ENCODE measurements at places on chromosomes 16 and 17. TPM values are rescaled to one million over a fixed set of nuclear protein-coding genes. Genes with fewer than 3 reads are reported as not detected.

- peaks cover 25% of the 10 kb centered on the region for H3K4me1 ChIP-seq
- no peaks in the 10 kb centered on the region for H3K27me3 ChIP-seq
- no peak for DNase-seq
- no peak overlapping the region for H3K4me3 ChIP-seq
Measured at GRCh38 chr17:45414990-45415881, 17.4 kb downstream of the ARHGAP27 start.

Gene PABPN1L
- not detected for total RNA-seq

GRCh38 chr17:35890774-35891155 lies 10.6 kb upstream of the CCL5 start:
- no peak overlapping the region for H3K4me3 ChIP-seq
- no peaks in the 10 kb centered on the region for H3K4me1 ChIP-seq
- H3K27ac ChIP-seq: no peak overlapping the region
- no peak for DNase-seq
- no peaks in the 10 kb centered on the region for H3K36me3 ChIP-seq
- H3K27me3 ChIP-seq: 0 out of 2 replicates have a peak, but pooled peaks cover 1% of the 10 kb centered on the region

DNA sequence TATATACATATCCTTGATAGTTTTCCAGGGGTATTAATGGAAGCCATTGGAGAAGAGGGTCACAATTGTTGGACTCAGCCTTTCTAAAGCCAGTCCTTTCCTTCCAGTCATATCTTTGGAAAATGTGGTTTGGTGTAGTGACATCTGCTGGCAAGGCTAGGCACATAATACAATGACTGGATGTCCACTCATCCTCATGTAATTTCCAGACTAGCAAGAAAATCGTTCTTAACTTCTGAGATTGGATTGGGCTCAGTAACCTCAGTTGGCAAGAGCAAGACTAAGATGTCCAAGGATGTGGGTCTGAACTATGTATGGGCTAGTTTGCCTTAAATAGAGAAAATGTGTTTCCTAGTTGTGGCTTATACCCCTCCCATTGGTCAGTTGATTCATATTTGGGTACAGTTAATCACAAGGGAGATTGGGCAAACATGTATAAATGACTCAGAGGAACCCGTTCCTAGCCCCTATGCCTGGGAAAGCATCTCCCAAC lies 8.7 kb upstream of the KAT7 start:
- H3K27ac ChIP-seq: no peak overlapping the region
- DNase-seq: peak; percentile 56
- no peak overlapping the region for H3K4me3 ChIP-seq
- no peaks in the 10 kb centered on the region for H3K4me1 ChIP-seq
- peaks cover 14% of the 10 kb centered on the region for H3K27me3 ChIP-seq

Gene GINS2
- total RNA-seq: 48.3 TPM

- H3K36me3 ChIP-seq: no peaks in the 10 kb centered on the region
- no peak for DNase-seq
- H3K4me3 ChIP-seq: no peak overlapping the region
- H3K4me1 ChIP-seq: no peaks in the 10 kb centered on the region
- no peak overlapping the region for H3K27ac ChIP-seq
- no peaks in the 10 kb centered on the region for H3K27me3 ChIP-seq
Measured at GRCh38 chr16:51449441-51449840, 298.4 kb upstream of the SALL1 start.

DNA sequence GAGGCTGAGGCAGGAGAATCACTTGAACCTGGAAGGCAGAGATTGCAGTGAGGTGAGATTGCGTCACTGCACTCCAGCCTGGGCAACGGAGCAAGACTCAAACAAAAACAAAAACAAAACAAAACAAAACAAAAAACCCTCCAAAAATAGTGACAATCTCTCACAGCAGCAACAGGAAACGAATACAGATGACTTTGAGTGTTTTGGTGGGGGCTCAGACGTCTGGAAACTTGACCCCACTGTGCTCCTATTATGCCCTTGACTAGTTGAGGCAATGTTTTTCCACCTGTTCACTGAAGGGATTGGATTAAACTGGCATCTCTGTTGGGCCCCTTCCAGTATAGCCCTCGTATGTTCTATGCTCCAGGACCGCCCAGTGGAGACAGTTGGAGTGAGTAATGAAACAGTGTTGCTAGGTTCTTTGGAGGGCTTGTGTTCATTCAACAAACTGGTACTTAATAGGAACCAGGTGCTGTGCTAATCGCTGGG lies 167.0 kb downstream of the UTP18 start:
- no peaks in the 10 kb centered on the region for H3K27me3 ChIP-seq
- no peak overlapping the region for H3K27ac ChIP-seq
- no peaks in the 10 kb centered on the region for H3K36me3 ChIP-seq

- DNase-seq: no peak
- H3K4me1 ChIP-seq: peaks cover 17% of the 10 kb centered on the region
- H3K36me3 ChIP-seq: peaks cover 2% of the 10 kb centered on the region
- no peaks in the 10 kb centered on the region for H3K27me3 ChIP-seq
- H3K4me3 ChIP-seq: no peak overlapping the region
- H3K27ac ChIP-seq: no peak overlapping the region
Measured at GRCh38 chr16:2971134-2971984, 2.2 kb downstream of the PAQR4 start.

Gene KRTAP1-5
- total RNA-seq: not detected

DNA sequence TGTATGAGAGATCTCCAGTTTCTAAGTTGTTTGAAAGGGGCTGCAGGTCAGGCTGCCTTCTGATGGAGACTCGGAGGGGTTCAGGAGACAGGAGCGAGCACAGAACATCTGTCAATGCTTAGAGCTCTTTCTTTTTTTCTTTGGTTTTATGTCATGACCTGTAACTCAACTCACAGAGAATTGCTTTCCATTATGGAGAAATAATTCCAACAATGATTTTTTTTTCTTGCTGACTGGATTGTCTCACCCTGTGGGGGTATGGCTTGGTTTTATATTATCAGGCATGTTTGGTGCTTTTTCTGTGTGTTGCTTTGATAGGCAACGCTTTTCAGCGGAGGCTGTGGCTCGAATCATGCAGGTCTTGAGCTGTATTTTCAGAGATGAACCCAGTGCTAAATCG lies 10.7 kb upstream of the KCNJ2 start:
- DNase-seq: no peak
- no peaks in the 10 kb centered on the region for H3K36me3 ChIP-seq
- no peaks in the 10 kb centered on the region for H3K4me1 ChIP-seq
- no peaks in the 10 kb centered on the region for H3K27me3 ChIP-seq

DNA sequence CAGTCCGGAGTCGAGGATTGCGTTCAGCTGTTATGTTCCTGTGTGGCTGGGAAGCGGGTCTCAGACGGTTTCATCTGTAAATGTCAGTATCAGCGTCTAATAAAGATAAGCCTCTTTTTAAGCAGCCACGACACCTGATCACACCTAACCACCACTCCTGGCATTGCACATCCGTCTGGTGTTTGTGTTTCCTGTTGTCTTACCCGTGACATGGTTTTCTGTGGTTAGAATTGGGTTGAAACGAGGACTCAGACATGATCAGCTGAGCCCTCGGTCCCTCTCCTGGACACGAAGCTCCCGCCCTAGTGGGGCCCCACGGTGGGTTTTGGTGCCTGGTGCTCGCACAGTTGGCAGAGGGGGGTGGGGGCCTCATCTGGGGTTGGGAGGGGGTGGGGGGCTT lies 18.3 kb downstream of the CPNE7 start:
- DNase-seq: no peak
- peaks cover 17% of the 10 kb centered on the region for H3K4me1 ChIP-seq
- no peak overlapping the region for H3K4me3 ChIP-seq
- H3K27ac ChIP-seq: no peak overlapping the region
- H3K36me3 ChIP-seq: no peaks in the 10 kb centered on the region

Gene SCARF1
- not detected for total RNA-seq

Gene PRSS21
- not detected for total RNA-seq

Gene AURKB
- total RNA-seq: 67.7 TPM

Gene TNS4
- total RNA-seq: 0.58 TPM

DNA sequence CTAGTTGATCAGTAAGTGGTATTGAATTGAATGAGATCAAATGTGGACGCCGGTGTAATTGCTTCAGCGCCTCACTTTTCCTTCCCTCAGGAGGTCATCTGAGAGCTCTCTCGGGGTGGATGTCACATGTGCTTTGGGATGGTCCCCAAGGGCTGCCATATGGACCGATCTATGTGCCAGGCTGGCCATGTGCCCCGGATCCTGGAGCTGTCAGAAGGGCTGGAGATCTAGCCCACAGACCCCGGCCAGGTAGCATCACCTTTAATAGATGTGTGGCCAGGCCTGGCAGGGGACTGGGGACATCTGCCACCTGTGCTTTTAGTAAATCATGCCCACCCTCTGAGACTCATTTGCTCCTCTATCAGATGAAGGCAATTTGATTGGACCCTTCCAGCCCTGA lies 95.3 kb upstream of the CRHR1 start:
- peaks cover 11% of the 10 kb centered on the region for H3K27me3 ChIP-seq
- H3K4me1 ChIP-seq: no peaks in the 10 kb centered on the region
- DNase-seq: no peak
- H3K36me3 ChIP-seq: no peaks in the 10 kb centered on the region
- no peak overlapping the region for H3K27ac ChIP-seq

DNA sequence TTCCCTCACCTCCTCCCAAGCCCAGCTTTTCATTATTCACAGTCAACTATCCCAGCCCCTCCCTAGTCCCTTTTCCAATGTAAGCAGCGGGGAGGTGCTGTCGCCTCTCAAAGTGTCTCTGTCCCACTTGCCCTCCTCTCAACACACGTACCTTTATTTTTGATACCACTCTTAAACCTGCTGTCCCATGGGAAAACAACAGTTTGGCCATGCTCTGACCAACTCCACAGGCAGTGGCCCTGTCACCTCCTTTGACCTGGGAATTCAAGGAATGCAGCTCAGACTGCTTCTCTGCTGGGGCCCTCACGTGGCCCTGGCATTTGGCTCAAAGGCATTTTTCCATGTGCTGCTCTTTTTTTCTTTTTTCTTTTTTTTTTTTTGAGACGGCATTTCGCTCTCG lies 4.2 kb downstream of the LYRM9 start:
- H3K4me1 ChIP-seq: peaks cover 23% of the 10 kb centered on the region
- peak; percentile 69 for DNase-seq
- no peaks in the 10 kb centered on the region for H3K27me3 ChIP-seq
- no peak overlapping the region for H3K27ac ChIP-seq
- no peaks in the 10 kb centered on the region for H3K36me3 ChIP-seq
